Muscle of leg (tissue), 16 donors: ENCODE measurements at places on chromosomes 2 and 18. TPM values are rescaled to one million over a fixed set of nuclear protein-coding genes. Genes with fewer than 3 reads are reported as not detected.
A peak's percentile ranks its signal among the peaks of the same experiment; 100 is the strongest.

Gene CFAP65
- not detected for total RNA-seq

DNA sequence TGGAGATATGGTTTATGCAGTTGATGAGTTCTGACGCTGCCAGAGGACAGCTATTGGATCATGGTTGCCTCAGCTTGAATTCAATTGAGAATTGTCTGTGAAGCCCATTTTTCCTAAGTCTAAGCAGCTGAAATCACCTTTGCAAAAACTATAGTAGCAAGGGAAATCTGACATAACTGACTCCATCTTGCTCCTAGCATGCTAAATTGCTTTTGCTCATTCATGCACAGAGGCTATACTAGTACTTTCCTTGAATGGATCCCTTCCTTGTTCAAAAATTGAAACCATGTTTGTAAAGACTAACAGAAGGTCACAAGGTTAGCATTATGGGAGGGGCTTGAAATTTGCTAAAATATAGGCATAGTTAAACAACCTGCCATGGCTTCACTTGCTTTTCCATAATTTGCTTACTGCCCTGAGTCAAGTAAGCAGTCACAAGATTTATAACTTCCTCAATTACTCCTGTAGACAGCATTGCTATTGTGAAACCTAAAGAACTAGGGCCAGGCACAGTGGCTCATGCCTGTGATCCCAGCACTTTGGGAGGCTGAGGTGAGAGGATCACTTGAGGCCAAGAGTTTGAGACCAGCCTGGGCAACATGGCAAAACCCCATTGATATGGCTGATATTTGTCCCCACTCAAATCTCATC is 41.2 kb downstream of the CHRNA1 start:
- no peak for DNase-seq
- no peak overlapping the region for H3K27ac ChIP-seq
- H3K27me3 ChIP-seq: peaks cover 5% of the 10 kb centered on the region
- no peaks in the 10 kb centered on the region for H3K36me3 ChIP-seq

- H3K4me1 ChIP-seq: peaks cover 29% of the 10 kb centered on the region
- no peak overlapping the region for H3K4me3 ChIP-seq
- H3K27me3 ChIP-seq: no peaks in the 10 kb centered on the region
- peak; percentile 85 for DNase-seq
These were observed 2.4 kb upstream of the MSGN1 start for GRCh38 chr2:17813742-17814473.

- DNase-seq: peak; percentile 83
- peaks cover 2% of the 10 kb centered on the region for H3K36me3 ChIP-seq
These were observed 605 bp downstream of the REV1 start for GRCh38 chr2:99489063-99489760.

DNA sequence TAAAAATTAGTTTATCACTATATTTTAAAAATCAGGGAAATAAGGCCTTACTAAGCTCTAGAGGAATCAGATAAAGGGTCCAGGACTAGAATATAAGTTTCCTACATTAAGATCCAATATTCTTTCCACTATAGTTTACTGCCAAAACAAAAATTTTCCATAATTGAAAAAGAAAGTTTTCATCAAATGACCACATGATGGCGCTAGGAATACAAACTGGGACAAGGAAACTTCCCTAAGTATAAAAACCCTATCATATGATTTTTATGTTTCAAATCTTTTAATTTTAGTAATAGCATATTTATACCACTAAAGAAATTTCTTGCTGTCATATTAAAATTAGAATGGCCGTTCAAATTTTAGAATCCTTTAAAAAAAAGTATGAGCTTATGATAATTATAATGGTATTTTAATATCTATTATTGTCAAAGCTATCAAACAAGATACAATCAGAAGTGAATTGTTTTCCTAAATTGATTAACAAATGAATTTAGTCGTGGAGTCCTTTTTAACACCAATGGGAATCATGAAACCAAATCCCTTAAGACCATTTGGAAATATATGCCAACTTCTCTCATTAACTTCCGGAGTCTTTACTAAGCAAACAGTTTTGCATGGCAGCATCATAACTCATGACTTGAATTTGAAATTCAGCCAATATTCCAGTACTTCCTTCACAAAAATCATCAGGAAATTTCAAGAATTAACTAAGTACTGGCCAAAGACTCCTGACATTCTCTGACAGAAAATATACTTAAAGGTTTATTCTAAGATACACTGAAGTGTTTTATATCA is 70.3 kb downstream of the SCN1A start:
- no peaks in the 10 kb centered on the region for H3K36me3 ChIP-seq
- no peaks in the 10 kb centered on the region for H3K4me1 ChIP-seq
- H3K4me3 ChIP-seq: no peak overlapping the region
- H3K27ac ChIP-seq: no peak overlapping the region
- DNase-seq: peak; percentile 48

- H3K4me3 ChIP-seq: no peak overlapping the region
- no peak overlapping the region for H3K27ac ChIP-seq
- DNase-seq: no peak
- H3K4me1 ChIP-seq: peaks cover 4% of the 10 kb centered on the region
- H3K27me3 ChIP-seq: peaks cover 3% of the 10 kb centered on the region
These were observed 202.3 kb downstream of the SP3 start for GRCh38 chr2:173762864-173763263.

Gene MBD1
- total RNA-seq: 40.8 TPM

Gene WDR12
- total RNA-seq: 34.3 TPM

DNA sequence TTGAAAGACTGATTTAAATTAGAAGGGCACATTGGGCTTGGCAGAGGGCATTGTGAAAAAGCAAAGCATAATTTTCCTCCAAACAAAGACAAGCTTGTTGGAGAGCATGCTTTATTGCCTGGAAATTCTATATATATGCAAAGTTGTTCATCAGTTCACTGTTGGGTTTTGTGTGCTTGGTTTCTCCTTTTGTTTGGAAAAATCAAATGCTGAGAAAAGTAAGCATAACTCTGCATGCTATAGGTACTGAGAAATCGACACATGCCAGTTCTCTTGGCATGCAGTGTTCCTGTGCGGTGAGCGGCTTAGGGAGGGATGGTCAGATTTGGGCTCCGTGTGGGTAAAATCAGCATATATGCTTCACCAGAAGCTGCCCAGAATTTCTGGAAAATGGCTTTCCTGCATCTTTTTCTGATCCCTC is 161.0 kb downstream of the RAPGEF4 start:
- H3K4me3 ChIP-seq: no peak overlapping the region
- no peaks in the 10 kb centered on the region for H3K4me1 ChIP-seq
- DNase-seq: no peak
- H3K36me3 ChIP-seq: no peaks in the 10 kb centered on the region
- peaks cover 4% of the 10 kb centered on the region for H3K27me3 ChIP-seq

DNA sequence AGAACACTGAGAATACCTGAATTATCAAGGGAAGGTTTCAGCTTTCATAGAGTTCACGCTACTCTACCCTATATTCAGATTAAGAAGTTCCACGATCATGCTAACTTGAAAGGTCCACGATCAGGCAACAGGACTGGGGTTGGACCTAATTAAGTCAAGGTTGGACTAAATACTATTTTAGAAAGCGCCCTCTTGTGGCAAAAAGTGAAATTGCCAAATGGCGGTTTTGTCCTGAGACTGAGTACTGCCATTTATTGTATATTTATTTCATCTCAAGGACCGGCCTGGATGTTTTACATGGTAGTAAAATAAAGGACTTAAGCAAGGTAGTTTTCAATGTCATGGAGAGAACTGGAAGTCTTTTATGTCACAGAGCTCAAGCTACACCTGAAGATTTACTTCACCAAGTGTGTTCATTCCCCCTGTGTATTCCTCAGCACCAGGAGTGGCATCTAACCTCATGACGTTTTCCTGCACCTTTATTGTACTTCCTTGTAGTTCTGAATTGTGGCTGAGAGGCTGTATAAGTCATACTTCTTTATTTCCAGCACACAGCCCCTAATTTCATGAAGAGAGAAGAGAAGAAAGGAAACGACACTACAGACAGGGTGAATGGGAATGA is 56.8 kb downstream of the SRD5A2 start:
- H3K27ac ChIP-seq: no peak overlapping the region
- DNase-seq: peak; percentile 11
- no peak overlapping the region for H3K4me3 ChIP-seq

DNA sequence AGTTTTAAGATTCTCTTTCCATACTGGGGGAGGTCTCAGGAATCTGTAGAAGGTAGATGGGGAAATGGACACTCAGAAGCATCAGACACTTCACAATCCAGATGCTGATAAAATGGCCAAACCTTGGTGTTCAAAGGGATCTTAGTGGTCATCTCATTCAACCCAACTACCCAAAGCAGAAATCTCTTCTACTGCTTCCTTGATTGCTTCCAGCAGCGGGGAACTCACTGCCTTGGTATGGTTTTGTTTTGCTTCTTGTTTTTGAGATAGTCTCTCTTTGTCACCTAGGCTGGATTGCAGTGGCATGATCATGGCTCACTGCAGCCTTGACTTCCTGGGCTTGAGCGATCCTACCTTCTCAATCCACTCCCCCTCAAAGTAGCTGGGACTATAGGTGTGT is 39.3 kb upstream of the PTMA start:
- no peak for DNase-seq
- peaks cover 63% of the 10 kb centered on the region for H3K4me1 ChIP-seq
- H3K27me3 ChIP-seq: no peaks in the 10 kb centered on the region
- no peaks in the 10 kb centered on the region for H3K36me3 ChIP-seq
